ENCODE measurements at places on chromosomes 1 and 21.

DNA sequence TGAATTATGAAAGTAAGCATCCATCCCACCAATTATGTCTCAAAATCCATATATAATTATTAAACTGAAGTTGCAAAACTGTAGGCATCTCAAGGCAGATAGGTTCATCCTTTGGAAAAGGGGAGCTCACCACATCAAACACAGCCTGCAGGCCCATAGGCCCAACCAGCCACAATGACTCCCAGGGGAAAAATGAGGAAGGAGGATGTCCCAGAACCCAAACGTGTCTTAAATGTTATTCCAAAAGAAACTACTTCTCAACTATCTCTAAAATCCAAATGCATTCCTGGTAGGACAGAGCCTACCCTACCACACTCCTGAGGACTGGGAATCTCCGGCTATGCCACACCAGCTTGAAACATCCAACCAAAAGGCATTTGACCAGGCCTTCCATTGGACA, 12.8 kb downstream of the TIAM1 start:
- no peak for DNase-seq

DNA sequence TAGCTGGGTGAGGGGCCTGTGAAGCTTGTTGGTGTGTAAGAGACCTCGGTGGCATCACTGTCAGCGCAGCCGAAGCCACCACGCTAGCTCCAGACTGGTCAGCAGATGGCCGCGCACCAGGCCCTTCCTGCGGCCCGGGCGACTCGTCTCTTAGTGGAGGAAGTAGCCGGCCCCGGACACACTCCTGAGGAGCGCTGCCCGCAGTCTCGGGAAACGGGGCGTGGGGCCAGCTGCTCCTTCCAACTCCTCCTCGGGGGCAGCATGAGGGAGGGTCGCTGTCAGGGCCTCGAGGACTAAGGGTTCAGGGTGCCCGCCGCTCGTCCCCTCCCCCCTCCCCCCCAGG, 20.4 kb downstream of the H3-3A start:
- DNase-seq: no peak

GRCh38 chr1:15062479-15063099, 91.0 kb upstream of the TMEM51 start:
- DNase-seq: no peak

GRCh38 chr1:206960676-206961386, 9.4 kb downstream of the FCAMR start:
- DNase-seq: no peak
